Fibroblast of mammary gland (primary cell): ENCODE measurements at places on chromosomes 6 and 20.

DNA sequence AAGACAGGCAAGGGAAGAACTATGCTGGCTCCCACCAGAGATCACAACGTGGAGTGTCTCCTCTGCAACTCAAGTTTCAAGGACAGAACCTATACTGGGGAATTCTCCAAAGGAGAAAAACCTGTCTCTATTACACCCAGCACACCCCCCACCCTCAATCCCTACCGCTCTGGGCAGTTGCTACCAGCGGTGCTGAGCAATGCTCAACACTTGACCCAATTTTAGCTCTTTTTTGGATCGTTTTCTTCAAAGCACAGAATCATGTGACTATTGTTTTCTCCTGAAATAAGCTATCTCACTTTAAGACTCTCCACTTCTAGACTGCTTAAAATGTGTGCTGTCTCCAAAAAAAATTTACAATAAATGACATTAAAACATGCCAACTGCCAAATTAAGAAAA, 23.3 kb downstream of the MAP7 start:
- DNase-seq = no peak

- no peak for DNase-seq
Measured at GRCh38 chr6:149450679-149451375, 34.0 kb downstream of the ZC3H12D start.

- DNase-seq = no peak
Measured at GRCh38 chr6:43760210-43761168, 9.5 kb upstream of the VEGFA start.

- DNase-seq = no peak
Measured at GRCh38 chr20:20276811-20277530, 90.9 kb upstream of the INSM1 start.

DNA sequence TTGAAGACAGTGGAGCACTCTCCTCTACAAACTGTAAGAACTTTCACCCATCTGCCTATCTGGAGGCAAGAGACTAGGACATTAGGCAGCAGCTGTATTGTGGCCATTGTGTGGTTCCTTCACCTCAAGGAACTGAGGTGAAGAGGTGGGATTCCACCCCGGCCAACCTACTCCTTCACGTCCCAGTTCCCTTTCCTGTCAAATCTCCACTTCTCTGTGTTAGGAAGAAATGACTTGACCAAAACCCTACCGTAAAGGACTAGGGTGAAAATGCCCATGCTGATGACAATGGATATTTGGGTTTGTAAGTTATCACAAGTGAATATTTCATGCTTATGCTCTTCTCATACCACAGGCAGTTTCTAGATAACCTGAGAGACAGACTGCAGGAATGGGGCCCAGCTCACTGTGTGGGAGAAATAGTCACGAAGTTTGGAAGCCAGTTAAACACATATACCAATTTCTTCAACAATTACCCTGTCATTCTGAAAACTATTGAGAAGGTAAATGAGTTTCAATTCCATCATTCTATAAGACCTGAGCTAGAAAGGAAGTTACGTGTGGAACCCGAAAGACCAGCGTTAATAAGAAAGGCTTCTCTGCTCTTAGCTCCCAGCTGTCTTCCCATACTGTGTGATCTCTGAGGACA, 86.6 kb downstream of the ECT2L start:
- DNase-seq = no peak
